ENCODE measurements at places on chromosomes 11 and 22. TPM values are rescaled to one million over a fixed set of nuclear protein-coding genes. Genes with fewer than 3 reads are reported as not detected.

DNA sequence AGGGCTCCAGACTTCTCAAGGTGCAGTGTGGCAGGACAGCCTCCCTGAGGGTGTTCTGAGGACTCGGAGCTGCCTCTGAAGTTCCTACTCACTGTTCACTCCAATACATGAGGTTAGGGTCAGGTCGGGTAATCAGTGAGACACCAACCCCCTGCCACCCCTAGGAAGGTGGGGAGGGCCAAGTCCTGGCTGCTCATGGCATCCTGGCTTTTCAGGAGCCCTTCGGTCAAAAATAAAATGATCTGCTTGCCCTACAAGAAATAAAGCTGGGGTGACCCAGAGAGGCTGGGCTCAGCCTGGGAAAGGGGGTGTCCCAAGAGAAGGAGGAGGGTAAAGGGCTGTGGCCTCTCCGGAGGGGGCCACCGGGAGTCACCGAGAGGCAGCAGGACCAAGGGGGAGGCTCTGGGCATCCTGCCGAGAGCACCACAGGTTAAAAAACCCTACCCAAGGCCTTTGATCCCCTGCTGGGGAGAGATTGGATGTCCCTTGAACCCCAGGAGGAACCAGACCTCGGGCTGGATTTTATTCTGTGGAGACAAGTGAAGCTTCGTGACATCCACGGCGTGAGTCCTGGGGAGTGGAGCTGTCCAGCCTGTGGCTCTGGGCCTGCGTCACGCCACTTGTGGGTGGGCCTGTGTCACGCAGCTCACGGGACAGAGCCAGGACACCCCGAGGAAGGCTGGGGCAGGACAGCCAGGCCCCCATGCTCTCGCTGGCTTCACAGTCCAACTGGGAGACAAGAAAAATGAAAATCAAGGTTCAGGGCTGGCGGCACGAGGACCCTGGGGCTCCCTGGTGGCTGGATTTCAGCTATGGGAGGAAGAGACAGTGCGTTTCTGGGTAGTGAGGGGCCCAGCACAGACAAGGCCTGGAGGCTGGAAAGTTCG, 102.2 kb upstream of the FGF3 start:
- peak; percentile 8 for DNase-seq
- H3K36me3 ChIP-seq, result no peaks in the 10 kb centered on the region
- H3K4me3 ChIP-seq, result no peak overlapping the region
- H3K27me3 ChIP-seq, result no peaks in the 10 kb centered on the region

- no peaks in the 10 kb centered on the region for H3K4me1 ChIP-seq
- peak; percentile 4 for DNase-seq
Observed at GRCh38 chr11:69468221-69468620, 13.2 kb upstream of the LINC01488 start.

- no peaks in the 10 kb centered on the region for H3K27me3 ChIP-seq
- H3K36me3 ChIP-seq, result no peaks in the 10 kb centered on the region
- H3K4me1 ChIP-seq, result no peaks in the 10 kb centered on the region
- H3K4me3 ChIP-seq, result no peak overlapping the region
Observed at GRCh38 chr22:42294034-42294985, 23.9 kb upstream of the TCF20 start.

DNA sequence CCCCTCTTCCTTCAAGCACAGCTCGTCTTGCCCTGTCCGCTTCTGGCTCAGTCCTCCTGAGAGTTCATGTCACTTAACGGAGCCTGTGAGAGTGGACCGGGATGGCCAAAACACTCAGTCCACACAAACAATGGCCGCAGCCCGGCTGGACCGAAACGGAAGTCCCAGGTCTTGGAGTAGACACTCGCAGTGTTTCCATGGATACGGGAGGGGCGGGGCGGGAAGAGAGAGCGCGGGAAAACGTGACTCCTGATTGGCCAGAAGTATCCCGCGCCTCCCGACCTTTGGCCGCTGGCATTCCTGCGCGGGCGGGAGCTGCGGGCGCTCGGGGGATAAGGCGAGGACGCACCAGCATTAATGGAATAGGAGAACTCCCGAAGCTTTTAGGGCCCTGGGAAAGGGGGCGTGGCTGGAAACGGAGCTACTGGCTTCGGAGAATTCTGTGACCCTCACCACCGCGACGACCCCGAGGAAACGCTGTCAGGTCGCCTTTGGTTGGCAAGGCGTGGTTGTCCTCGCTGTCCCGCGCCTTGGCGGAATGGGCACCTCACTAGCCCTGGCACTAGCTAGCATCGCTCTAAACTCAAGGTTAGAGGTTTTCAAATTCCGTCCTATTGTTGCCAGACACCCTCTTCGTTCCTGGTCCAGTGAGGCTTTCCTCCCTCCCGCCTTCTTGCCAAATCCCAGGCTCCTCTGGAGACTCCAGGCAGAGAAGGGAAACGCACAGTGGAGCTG, at the start of the genes NLRP14 and ZNF214:
Gene NLRP14 (plus strand): TSS at position 297 of the 735 bp plus-strand sequence. CDS start 18,108 bp downstream, outside the sequence.
Gene ZNF214 (minus strand): TSS at position 164 of the 735 bp plus-strand sequence. CDS start 17,511 bp downstream, outside the sequence.
- H3K27me3 ChIP-seq, result no peaks in the 10 kb centered on the region
- H3K36me3 ChIP-seq, result no peaks in the 10 kb centered on the region
- peak within 1 kb of the TSS; percentile 71 for H3K27ac ChIP-seq
- DNase-seq, result peak; percentile 97

- no peak overlapping the region for H3K4me3 ChIP-seq
- H3K27ac ChIP-seq, result no peak overlapping the region
- no peaks in the 10 kb centered on the region for H3K27me3 ChIP-seq
Observed at GRCh38 chr11:32438866-32439489, 3.6 kb upstream of the WT1 start.

The KIAA1671 gene
- total RNA-seq, result 18.7 TPM

DNA sequence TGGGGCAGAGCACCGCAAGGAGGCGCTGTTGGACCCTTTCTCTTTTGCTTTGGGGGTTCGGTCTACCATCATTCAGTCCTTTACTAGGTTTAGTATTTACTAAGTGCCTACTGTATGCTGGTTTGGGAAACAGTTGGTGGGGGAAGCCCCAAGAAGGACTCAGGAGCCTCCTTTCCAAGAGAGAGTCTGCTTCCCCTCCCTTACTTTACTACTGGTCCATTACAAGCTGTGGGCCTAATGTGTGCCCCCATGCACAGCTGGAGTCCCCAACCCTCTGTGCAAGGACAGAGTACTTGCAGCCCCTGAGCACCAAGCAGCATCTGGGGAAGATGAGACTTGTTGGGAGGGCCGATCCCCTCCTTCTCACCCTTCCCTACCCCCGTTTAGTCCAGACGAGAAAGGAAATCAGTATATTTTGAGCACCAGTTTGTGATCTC, 876 bp upstream of the UBE2L6 start:
- peak overlapping the region; percentile 80 for H3K4me3 ChIP-seq
- no peaks in the 10 kb centered on the region for H3K4me1 ChIP-seq
- no peaks in the 10 kb centered on the region for H3K27me3 ChIP-seq
- peak overlapping the region; percentile 61 for H3K27ac ChIP-seq
- no peak for DNase-seq

The LPXN gene
- 6.7 TPM for total RNA-seq

GRCh38 chr11:6943131-6943530, 16.9 kb downstream of the ZNF215 start:
- H3K36me3 ChIP-seq, result no peaks in the 10 kb centered on the region
- DNase-seq, result no peak
- no peak overlapping the region for H3K27ac ChIP-seq
- H3K4me1 ChIP-seq, result no peaks in the 10 kb centered on the region

GRCh38 chr11:79506734-79507344, 66.0 kb upstream of the TENM4 start:
- H3K27me3 ChIP-seq, result no peaks in the 10 kb centered on the region
- no peak overlapping the region for H3K4me3 ChIP-seq
- no peaks in the 10 kb centered on the region for H3K4me1 ChIP-seq
- no peaks in the 10 kb centered on the region for H3K36me3 ChIP-seq
- H3K27ac ChIP-seq, result no peak overlapping the region
- DNase-seq, result no peak

The MS4A4A gene
- 1.5 TPM for total RNA-seq

The MUC5AC gene
- total RNA-seq, result not detected

The CELSR1 gene
- 3.2 TPM for total RNA-seq

- H3K27me3 ChIP-seq, result no peaks in the 10 kb centered on the region
- no peaks in the 10 kb centered on the region for H3K4me1 ChIP-seq
- peaks cover 3% of the 10 kb centered on the region for H3K36me3 ChIP-seq
- H3K27ac ChIP-seq, result no peak overlapping the region
- DNase-seq, result no peak
Observed at GRCh38 chr11:110447897-110448745, 18.4 kb downstream of the FDX1 start.

DNA sequence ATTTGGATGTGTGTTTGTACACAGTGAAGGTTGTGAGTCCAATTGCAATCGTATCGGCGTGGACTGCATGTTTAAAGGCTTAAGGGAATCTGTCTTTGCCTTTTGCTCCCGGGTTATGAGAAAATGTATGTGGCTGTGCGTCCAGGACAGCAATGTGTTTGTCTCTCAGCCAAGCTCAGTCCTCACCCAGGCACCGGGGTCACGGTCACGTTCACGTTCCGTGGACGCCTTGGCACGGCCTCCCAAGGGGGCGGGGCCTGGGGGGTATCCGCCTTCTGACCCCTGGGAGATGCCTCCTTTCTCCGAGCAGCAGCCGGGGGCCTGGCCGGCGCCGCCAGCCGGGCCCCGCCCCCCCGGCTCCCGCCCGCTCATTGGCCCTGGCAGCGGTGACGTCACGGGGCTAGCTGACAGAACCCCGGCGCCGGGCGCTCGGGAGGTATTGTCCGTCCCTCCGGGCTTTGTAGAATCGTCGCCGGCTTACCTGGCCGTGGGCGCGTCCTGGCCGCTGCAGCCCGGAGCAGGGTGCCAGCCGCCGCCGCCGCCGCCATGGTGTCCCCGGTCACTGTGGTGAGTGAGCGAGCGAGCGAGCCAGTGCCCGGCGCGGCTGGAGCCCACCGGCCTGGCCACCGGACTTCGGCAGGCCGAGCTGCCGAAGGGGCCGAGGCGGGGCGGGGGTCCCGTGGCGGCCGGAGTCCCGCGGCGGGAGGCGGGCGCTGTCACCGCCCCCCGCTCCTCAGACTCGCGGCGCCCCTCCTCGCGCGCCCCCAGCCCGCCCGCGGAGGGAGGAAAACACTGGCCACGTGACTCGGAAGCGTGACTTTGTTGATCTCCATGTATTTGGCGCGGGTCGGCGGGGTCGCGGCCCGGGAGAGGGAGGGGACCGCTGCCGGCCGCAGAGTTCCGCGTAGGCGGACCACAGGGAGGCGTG, at the start of gene TMEM86A:
Gene TMEM86A (plus strand): TSS at position 439 of the 928 bp plus-strand sequence. CDS start 108 bp downstream, at position 547.
- no peaks in the 10 kb centered on the region for H3K36me3 ChIP-seq
- H3K27me3 ChIP-seq, result no peaks in the 10 kb centered on the region
- DNase-seq, result peak; percentile 92
- H3K4me1 ChIP-seq, result no peaks in the 10 kb centered on the region
- peak within 1 kb of the TSS; percentile 91 for H3K4me3 ChIP-seq
- peak within 1 kb of the TSS; percentile 72 for H3K27ac ChIP-seq

DNA sequence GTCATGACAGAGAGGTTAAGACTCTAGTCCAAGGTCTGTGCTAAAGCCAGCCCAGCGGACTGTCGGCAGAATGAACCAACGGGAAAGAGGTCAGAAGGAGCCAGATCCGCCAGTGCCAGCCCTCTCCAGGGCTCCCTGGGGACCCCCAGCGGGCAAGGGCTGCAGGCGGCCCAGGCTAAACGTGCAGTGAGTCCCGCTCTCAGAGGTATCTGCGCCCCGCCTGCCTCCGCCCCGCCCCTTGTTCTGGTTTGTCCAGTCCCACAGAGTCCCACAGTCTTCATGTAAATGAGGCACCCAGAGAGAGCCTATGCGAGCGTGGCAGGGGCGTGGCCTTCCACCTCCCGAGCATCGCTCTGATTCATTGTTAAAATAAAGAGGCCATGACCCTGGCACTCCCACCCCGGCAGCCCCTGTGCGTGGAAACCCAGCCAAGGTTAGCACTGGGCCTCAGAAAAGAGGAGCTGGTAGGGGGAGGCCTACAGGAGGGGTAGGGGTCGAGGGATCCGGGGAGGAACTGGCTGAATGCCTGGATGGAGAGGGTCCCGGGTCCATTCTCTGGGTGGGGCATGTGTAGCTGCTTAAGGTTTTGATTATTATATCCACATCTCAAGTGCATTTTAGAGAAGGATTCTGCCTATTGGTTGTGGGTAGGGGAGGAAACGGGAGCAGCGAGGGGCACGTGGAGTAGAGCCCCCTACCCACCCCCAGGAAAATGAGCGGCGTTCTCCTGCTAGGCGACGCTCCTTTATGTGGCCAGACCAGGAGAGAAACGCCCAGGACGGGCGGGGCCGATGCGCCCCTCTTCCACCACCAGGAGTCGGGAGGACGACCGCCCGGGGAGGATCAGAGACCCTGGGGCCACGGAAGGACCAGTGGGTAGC, at the start of gene TRIOBP:
Gene TRIOBP (plus strand): TSS at position 392 of the 881 bp plus-strand sequence. CDS start 4,318 bp downstream, outside the sequence.
- H3K27me3 ChIP-seq, result no peaks in the 10 kb centered on the region
- DNase-seq, result peak; percentile 89
- no peaks in the 10 kb centered on the region for H3K36me3 ChIP-seq

DNA sequence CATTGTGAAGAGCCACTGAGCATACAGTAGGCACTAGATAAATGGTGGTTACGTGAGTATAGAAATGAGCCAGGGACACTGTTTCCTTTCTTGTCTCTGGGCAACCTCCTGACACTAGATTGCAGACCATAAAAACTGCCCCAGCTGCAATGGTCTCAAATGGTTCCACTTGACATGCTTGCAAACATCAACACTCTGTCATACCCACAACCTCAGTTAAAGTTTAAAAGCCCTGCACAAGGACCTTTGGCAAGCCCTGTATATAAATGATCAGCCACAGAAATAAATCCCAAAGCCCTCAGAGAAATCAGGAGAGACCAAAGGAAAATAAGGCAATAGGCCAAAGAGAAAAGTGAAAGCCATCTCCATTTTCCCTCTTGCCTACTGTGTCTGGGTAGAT, 20.7 kb downstream of the PLEKHA7 start:
- H3K27me3 ChIP-seq, result no peaks in the 10 kb centered on the region
- H3K4me3 ChIP-seq, result no peak overlapping the region
- no peak for DNase-seq
- peak overlapping the region; percentile 58 for H3K27ac ChIP-seq

- DNase-seq, result no peak
- H3K4me1 ChIP-seq, result peaks cover 10% of the 10 kb centered on the region
- H3K27me3 ChIP-seq, result no peaks in the 10 kb centered on the region
- H3K4me3 ChIP-seq, result no peak overlapping the region
- no peak overlapping the region for H3K27ac ChIP-seq
Observed at GRCh38 chr11:130445788-130446187, 2.7 kb upstream of the ADAMTS15 start.

The CASP5 gene
- not detected for total RNA-seq

- H3K4me1 ChIP-seq, result no peaks in the 10 kb centered on the region
- no peaks in the 10 kb centered on the region for H3K27me3 ChIP-seq
- no peaks in the 10 kb centered on the region for H3K36me3 ChIP-seq
- DNase-seq, result no peak
- H3K27ac ChIP-seq, result no peak overlapping the region
- no peak overlapping the region for H3K4me3 ChIP-seq
Observed at GRCh38 chr11:71086687-71087258, 165.6 kb downstream of the SHANK2 start.

The SMTNL1 gene
- not detected for total RNA-seq

- no peak for DNase-seq
- no peak overlapping the region for H3K27ac ChIP-seq
- no peak overlapping the region for H3K4me3 ChIP-seq
- no peaks in the 10 kb centered on the region for H3K4me1 ChIP-seq
Observed at GRCh38 chr11:70091638-70092037, 13.5 kb downstream of the ANO1 start.

GRCh38 chr22:32824531-32825312, 23.2 kb downstream of the TIMP3 start:
- no peak overlapping the region for H3K27ac ChIP-seq
- no peaks in the 10 kb centered on the region for H3K36me3 ChIP-seq
- DNase-seq, result no peak
- H3K4me3 ChIP-seq, result no peak overlapping the region
- H3K4me1 ChIP-seq, result no peaks in the 10 kb centered on the region
- no peaks in the 10 kb centered on the region for H3K27me3 ChIP-seq

Data from pancreas (tissue), 10 donors.